ENCODE measurements at places on chromosomes 4 and X. TPM values are rescaled to one million over a fixed set of nuclear protein-coding genes. Genes with fewer than 3 reads are reported as not detected.

DNA sequence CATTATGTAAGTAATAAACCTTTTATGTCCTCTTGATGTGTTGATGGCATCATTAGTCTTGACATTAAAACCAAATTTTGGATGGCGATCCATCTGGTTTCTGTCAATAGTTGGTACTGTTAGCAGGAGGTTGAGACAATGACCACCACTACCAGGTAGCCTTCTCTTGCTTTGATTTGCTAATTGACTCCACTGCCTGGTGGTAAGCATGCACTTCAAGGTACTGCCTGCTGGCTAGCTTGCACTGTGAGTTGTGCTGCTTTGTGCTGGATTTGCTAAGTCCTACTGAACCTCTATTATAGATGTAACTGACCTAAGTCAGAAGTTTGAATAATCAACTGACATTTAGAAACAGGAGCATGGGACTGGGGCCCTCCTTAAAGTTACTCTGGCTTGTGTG, 46.3 kb downstream of the ATP1B4 start:
- DNase-seq, result no peak

- no peak for DNase-seq
Observed at GRCh38 chrX:8289523-8289922, 118.5 kb upstream of the VCX2 start.

GRCh38 chr4:152945639-152946038, 9.5 kb downstream of the FHDC1 start:
- DNase-seq, result no peak

GRCh38 chrX:81263059-81263458, 61.2 kb downstream of the SH3BGRL start:
- DNase-seq, result no peak

DNA sequence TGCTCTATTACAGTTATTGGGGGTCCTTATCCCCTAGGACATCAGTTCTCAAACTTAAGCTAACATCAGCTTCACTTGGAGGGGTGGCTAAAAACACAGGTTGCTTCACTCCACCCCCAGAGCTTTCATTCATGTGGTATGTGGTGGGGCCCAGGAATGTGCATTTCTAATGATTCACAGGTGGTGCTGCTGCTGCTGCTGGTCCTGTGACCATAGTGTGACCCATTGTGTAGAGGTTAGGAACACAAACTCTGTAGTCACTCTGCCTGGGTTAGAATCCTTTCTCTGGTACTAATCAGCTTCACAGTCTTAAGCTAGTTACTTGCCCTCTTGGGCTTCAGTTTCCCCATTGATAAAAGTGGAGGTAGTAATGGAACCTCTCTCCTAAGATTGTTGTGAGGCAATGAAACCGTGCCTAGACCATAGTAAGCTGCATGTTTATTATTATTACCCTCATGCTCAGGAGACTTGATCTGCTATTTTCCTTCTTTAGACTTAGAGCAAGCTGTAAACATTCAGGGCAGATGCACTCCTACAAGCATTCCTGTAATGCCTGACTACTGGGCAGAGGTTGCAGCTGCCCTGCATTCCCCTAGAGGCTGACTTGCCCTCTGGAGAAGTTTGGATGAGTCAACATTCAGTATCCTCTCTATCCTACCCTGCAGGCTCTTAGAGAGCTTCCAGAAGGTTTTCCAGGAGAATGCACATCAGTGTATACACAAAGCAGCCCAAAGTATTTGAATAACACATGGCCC, 94.1 kb upstream of the ACSL4 start:
- DNase-seq, result no peak

- DNase-seq, result no peak
Observed at GRCh38 chrX:66074920-66075879, 35.3 kb upstream of the VSIG4 start.

DNA sequence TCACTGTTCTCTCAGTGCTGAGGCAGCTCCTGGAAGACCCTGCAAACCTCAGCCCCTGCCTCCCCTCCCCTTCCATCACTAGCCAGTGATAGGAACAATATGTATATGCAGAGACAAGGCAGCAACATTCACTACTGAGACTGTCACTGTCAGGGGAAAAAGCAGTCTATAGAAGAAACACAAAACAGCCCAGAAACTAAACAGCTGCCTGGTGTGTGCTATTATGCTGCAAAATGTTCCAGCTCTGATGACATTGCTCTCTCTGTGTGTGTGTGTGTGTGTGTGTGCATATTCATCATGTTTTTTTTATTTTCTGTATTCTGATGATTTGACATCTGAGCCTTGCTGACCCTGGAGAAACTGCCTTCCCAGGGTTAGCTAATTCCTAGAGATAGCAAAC, 147.2 kb downstream of the SPATA18 start:
- DNase-seq, result no peak

DNA sequence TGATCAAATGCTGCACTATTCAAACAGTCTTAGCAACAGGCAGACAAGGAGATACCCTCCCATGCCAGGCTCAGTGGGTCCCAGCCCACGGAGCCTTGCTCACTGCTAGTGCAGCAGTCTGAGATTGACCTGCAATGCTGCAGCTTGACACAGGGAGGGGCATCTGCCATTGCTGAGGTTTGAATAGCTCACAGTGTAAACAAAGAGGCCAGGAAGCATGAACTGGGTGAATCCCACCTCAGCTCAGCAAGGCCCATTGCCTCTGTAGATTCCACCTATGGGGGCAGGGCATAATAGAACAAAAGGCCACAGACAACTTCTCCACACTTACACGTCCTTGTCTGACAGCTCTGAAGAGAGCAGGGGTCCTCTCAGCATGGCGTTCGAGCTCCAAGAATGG, 26.6 kb upstream of the ZXDB start:
- DNase-seq, result no peak

DNA sequence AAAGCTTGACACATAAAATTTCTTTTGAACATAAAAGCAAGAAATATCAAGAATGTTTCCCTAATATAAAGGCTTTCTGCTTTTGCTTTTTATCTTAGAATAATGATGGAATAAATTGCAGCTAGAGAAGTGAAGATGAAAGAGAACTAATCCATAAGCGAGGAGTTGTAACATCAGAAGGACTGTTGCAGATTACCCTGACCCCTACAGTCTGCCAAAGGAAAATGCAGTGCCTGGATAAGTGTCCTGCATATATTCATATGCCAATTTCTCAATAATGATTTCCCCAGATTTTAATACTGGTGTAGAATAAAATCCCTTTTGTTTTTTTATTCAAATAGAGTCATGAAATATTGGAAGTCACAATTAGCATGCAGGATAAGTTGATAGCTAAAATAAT, 115.9 kb downstream of the MAGEC2 start:
- no peak for DNase-seq

Gene NPNT
- 5.8 TPM for total RNA-seq

Gene TACC3
- 8.3 TPM for total RNA-seq

Gene INPP4B
- 84.9 TPM for total RNA-seq

Gene VCX2
- total RNA-seq, result not detected

Gene CLTRN
- 2.2 TPM for total RNA-seq

All from ureter (tissue), 1 donor.